Fibroblast of upper back skin (primary cell): ENCODE measurements at places on chromosomes 12 and 14.

- DNase-seq = no peak
Measured at GRCh38 chr12:24649209-24649608, 299.7 kb downstream of the BCAT1 start.

- DNase-seq = no peak
Measured at GRCh38 chr14:44988694-44989093, 26.7 kb downstream of the TOGARAM1 start.

DNA sequence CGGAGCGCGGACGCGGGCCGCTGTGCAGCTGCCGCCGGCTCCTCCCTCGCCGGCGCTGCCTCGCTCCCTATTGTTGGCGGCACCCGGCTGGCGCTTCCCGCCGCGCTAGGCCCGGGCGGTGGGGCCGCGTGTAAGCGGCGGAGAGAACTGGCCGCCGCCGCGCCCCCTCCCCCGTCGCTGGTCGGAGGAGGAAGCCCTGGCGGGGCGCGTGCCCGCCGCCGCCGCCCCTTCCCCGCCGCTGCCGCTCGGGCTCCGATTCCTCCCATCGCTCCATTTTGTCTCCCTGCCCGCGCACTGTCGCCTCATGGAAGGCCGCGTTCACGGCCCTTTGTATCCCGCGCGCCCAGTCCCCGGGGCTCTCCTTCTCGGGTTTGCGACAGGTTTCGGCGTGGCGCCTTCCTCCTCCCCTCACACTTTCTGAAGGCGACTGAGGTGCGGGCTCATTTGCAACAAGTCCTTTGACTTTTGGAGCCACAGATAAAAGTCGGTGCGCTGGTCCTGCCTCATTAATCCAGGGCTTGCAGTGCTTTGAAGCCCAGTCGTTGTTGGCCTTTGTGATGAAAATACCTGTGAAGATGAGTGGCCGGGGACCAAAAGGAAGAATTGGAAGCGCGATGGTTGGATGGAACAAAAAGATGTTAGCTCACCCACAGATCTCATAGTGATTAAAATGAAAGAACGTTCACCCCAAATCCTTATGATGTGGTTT, 707 bp downstream of the CPSF6 start:
- peak; percentile 13 for DNase-seq

- DNase-seq = peak; percentile 28
Measured at GRCh38 chr12:122081083-122081696, 2.6 kb downstream of the MLXIP start.

DNA sequence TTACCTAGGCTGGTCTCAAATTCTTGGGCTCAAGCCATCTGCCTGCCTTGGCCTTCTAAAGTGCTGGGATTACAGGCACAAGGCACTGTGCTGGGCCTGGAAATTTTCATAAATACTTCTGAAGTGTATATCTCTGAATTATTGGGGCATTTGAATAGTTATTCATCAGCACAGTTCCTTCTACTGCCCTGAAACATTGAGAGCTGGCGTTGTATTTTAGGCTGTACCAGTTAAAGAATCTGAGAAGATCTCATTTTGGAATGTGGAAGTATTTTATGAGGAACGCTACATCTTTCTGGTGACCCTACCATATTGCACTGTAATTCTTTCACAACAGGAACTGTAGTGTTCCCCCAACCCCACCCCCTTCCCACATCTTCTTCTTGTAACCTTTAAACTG, 349.0 kb upstream of the RGS6 start:
- DNase-seq = peak; percentile 61

DNA sequence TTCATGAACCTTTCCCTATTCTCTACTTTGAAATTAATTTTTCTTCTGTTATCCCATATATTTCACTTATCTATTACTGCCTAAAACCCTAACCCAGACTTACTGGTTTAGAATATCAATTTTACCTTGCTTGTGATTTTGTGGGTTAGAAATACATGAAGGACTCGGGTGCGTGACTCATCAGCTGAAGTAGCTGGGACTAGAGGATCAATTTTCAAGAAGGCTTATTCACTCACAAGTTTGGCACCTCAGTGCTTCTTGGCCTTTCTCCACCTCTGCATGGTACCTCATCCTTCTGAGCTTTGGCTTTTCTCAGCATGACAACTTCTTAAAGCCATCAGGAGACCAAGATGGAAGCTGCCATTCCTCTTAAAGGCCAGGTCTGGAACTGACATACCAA, 57.8 kb downstream of the TMEM117 start:
- peak; percentile 58 for DNase-seq

- no peak for DNase-seq
Measured at GRCh38 chr12:109287181-109287580, 21.9 kb downstream of the FOXN4 start.

GRCh38 chr14:99177046-99177655, 94.8 kb downstream of the BCL11B start:
- no peak for DNase-seq

DNA sequence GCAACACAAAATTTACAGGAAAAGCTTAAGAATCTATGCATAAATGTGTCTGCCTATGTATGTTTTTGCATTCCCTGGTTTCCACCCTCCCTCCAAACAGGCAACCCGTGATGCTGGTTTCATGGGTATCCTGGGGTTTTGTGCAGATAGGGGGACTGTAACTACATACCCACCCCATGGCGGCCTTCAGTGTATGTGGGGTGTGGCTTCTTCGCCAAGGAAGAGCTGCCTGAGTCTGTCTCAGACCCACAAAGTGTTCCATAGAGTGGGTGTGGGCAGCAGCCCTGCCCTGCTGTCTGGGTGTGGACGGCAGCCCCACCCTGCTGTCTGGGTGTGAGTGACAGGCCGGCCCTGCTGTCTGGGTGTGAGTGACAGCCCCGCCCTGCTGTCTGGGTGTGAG, 174.8 kb downstream of the ADGRD1 start:
- no peak for DNase-seq

DNA sequence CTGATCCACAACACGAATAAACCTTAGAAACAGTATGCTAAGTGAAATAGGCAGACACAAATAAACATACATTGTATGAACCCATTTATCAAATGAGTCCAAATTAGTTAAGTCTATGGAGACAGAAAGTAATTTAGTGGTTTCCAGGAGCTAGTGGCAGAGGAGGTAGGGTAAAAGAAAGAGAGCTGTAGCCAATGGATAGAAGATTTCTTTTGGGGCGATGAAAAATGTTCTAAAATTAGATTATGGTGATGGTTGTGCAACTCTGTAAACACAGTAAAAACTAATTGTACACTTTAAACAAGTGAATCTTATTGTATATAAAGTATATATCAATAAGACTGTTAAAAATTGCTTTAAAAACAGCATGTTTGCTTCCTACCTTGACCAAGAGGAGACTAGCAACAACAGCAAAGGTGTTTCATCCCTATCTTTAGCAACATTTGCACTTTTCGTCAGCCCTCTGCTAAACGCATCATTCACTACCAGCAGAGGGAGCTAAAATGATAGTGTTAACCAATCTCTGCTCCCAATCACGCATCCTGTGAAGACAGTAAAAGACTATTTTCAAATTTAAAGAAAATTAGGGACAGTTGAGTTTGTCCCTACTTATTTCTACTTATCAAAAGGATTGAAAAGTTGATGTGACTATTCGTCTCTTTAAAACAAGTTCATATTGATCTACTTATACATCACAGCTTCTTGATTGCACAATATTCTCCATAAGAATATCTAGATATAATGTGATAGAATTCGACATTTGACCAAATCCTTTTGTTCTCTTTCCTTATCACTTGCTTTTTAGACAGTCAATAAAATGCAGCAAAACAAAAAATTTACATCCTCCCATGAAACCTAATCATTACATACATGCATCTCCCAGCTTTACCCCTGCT, 24.0 kb upstream of the LGR5 start:
- DNase-seq = peak; percentile 62

DNA sequence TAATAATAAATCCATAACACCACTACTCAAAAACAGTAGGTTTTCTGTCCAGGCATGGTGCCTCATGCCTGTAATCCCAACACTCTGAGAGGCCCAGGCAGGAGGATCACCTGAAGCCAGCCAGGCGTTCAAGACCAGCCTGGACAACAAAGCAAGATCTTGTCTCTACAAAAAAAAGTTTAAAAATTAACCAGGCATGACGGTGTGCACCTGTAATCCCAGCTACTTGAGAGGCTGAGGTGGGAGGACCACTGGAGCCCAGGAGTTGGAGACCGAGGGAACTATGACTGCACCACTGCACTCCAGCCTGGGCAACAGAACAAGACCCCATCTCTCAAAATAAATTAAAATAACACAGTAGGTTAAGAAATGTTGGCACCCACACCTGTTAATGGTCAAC, 44.5 kb upstream of the AP4S1 start:
- no peak for DNase-seq

- peak; percentile 59 for DNase-seq
Measured at GRCh38 chr12:131832321-131833231, 4.4 kb downstream of the MMP17 start.

GRCh38 chr12:29516431-29516875, 19.0 kb upstream of the OVCH1 start:
- peak; percentile 14 for DNase-seq

DNA sequence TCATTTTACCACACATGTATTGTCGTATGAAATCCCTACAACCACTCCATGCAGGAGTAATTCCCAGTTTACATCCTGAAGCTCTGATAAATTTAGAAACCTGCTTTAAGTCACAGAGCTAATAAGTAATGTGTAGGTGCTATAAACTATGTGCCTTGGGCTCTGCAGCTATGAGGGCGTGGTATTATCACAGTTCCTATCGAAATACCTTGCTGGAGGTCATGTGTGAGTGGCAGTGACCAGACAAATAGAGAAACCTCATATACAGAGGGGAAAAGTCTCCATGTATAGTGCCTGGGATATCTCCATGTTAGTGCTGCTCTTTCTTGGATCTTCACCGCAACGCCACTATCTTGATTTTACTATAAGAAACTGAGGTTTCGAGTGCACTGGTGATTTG, 883 bp upstream of the TBC1D15 start:
- DNase-seq = no peak

- DNase-seq = peak; percentile 30
Measured at GRCh38 chr12:97650242-97650641, 187.6 kb downstream of the RMST start.

GRCh38 chr12:76277480-76277879, 70.7 kb downstream of the BBS10 start:
- DNase-seq = peak; percentile 92

GRCh38 chr12:40874868-40875267, 182.6 kb downstream of the CNTN1 start:
- DNase-seq = peak; percentile 1

DNA sequence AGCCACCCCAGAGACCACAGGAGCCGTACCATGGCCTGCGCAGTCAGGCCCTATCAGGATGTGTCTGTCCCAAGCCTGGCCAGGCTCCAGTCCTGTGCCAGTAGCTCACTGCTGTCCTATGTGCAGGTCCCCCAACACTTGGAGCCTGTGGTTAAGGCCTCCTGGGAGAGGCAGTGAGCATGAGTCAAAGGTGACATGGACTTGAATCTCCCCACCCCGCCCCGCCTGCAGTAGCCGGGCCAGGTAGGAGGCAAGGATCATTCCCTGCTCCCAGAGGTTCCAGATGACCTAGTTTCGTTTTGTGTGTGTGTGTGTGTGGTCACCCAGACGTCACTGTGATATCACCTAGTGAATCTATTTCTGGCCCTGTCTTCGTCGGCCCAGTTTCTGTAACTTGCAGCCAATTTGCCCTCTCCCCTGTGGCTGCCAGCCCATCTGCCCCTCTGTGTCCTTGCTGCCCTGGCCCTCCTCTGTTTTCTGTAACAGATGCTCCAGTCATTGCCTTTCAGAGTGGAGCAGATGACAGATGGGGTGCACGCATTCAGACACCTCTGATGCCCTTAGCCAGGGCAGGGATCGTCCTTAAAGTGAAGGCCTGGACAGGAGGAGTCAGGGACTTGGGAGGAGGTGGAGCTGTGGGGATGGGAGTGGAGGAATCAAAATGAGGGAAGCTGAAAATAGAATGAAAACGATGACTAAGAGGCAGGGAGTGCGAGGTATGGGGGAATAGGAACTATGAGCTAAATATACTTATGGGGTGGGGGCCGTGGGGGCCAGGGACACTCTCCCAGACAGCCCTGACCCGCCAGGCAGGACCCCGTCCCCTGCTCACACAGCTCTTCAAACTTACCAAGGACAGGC, 37.4 kb downstream of the SLC6A12 start:
- DNase-seq = peak; percentile 77

DNA sequence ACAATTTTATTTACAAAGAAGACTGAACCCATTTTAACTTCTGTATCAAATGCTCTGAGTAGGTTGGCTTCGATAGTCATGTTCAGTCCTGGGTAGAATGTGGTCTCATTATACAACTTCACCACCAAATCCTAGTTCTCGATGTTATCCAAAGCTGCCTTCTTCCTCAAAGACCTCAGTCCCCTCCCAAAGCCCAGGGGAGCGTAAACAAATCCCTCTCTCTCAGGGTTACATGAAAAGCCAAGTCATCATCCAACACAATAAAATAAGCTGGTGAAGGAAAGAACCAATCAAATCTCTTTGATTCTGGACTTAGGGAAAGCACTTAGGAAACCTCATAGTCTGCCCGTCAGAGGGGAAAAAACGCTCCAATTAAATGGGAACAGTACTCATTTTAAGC, 9.1 kb downstream of the PTCSC3 start:
- no peak for DNase-seq

- DNase-seq = peak; percentile 8
Measured at GRCh38 chr12:123223241-123223668, 9.7 kb downstream of the MPHOSPH9 start.

DNA sequence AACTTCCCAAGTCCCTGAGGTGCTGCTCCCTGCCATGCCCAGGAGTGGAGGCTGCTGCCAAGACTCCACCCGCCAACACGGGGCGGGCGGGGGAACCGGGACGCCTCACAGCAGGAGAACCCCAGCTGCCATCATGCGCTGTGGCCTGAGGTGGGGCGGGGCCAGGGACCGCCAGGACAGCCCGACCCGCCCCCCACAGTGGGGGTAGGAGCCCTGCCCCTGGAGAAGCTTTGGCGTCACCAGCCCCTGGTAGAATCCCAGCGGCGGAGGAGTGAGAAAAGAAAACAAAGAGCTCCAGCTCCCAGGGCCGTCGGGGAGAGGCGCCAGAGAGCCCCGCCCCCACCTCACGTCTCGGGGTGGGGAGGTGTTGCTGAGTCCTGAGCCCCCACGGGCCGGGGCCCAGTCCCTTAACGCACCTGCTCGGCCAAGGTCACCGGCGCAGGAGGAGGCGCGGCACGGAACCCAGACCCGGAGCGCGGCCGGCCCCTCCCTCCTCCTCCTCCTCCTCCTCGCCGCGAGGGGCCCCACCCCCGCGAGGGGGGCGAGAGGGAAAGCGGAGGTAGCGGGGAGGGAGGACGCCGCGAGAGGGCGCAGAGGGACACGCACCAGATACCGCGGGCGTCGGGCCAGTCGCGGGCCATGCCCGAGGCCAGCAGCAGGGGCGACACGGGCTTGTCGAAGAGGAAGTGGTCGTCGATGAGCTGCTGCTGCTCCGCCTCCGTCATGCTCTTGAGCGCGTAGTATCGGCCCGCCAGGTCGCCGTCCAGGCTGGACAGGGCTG, 1.8 kb downstream of the CKB start:
- DNase-seq = peak; percentile 50

DNA sequence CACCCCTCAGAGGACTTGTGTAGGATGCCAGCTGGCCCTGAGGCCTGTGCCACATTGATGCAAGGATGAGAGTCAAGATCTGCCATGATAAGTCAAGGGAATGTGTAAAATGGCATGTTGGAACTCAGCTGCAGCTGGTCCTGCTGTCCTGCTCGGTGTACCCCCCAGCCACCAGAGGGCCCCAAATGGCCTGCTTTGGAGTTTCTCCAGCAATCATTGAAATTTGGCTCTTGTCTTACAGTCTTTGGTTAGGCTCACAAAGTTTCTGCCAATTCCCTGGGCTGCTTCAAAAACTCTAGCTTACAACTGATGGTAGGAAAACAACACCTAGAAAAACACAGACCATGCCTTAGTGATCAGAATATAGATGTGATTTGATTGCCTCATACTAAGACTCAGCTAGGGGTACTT, 76.8 kb downstream of the HSD17B6 start:
- DNase-seq = peak; percentile 49

GRCh38 chr12:13405961-13406703, 209.6 kb downstream of the EMP1 start:
- no peak for DNase-seq
